ENCODE measurements at places on chromosomes 3 and 15.

DNA sequence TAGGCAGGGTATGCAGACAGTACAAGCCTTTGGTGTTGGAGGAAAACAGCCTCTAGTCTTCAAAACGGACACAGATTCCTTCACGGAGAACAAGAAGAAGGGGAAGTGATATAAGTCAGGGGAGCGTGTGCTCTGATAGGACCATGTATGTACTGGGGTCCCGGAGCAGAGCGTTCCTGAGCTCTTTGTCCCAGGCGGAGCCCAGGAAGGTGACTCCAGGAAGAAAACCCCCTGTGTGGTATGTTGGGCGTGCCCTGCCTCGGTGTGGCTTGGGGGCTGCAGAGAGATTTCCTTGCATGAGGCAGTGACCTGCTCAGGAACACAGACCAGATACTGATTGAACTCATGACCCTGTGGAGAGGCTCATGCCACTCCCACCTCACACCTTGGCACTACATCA lies 21.7 kb downstream of the MELTF start:
- no peak for DNase-seq

GRCh38 chr15:70545526-70545925 lies 217.8 kb downstream of the UACA start:
- DNase-seq = no peak

DNA sequence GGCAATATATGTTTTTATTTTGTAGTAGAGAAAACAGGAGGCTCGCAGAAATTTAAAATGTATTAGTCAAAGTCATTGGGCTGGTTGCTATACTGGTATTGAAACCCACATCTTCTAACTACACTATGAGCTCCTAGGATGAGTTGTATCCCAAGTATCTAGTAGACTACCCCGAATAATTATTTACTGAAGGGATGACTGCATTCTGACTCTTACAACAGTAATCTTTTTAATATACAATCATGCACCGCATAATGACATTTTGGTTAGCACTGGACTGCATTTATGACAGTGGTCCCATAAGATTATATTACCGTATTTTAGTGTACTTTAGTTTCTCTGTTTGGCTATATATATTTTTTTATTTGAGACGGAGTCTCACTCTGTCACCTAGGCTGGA lies 15.3 kb downstream of the PIGB start:
- no peak for DNase-seq

- no peak for DNase-seq
Measured at GRCh38 chr15:85691350-85692240, 103.1 kb downstream of the KLHL25 start.

DNA sequence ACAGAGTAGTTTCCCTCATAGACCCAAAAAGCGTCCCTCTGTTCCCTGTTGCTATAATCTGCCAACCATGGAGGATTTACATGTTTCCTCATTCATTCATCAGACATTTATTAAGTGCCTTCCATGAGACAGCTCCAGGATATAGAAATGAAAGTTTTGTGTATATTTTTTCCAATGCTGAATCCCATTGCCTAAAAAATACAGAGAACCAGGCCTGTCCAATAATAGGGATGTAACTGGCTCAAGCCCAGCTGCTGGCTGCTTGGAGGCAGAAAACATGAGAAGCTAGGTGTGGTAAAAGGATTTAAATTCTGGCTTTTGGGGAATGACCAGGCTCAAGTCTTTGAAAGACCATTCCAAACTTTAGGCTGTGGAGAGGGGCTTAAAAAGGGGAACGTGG lies 41.5 kb downstream of the RARB start:
- DNase-seq = no peak

- no peak for DNase-seq
Measured at GRCh38 chr3:99929745-99930139, 112.1 kb downstream of the CMSS1 start.

DNA sequence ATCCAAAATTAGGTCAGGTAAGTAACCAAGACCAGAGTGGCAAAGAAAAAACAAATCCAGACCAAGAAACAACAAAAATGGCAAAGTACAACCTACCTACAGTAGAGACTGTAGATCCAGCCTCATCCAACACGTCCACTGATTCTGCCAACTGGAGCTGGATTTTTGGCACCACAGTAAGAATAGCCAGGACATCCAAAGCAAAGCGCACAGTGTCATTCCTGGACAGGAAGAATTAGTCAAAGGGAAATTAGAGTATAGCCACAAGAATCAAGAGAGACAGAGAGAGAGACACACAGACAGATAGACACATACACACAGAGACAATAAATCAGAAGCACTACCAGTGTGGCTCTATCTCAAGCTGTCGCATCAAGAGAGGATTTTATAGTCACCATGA lies 31.1 kb downstream of the RBM15B start:
- DNase-seq = no peak

- DNase-seq = no peak
Measured at GRCh38 chr15:49438962-49439631, 16.1 kb downstream of the FGF7 start.

DNA sequence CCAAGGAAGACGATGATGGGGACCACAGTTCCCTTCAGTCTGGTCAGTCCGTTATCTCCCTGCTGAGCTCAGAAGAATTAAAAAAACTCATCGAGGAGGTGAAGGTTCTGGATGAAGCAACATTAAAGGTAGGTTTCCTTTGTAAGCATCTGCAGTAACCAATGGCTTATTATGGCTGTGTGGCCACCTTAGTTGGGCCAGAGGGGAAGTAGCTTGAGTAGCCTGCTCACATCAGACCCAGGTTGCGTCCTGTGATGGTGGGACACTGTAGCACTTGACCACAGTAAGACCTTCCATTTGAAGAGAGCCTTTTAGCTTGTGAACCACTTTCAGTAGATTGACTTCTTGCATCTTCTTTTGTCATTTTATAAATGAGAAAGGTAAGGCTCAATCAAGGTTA lies 22.6 kb downstream of the STARD5 start:
- DNase-seq = no peak

DNA sequence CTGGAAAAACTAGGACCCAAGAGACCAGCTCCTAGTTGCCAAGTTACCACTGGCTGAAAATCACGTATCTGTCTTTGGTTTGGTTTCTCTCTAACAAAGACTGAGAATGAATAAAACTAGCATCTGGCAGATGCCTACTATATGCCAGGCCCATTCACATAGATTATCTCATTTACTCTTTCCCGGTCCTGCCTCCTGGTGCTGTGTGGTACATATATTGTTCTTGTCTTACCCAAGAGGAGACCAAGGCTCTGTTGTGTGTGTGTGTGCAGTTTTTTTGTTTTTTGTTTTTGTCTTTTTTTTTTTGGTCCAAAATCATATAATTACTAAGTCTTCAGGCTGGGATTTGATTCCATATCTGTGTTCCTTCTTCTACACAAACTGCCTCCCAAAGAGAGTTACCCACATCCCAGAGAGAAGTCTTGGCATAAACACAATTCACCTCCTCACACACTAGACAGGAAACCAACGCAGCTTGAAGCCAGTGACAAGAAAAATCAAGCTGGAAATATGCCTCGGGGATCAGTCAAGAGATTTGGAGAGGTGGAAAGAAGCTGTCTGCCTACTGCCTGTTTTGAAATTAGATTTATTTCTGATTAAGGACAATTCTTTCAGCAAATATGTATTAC lies 891 bp downstream of the AHSG start:
- no peak for DNase-seq

- no peak for DNase-seq
Measured at GRCh38 chr3:193836918-193837317, 243.9 kb downstream of the OPA1 start.

DNA sequence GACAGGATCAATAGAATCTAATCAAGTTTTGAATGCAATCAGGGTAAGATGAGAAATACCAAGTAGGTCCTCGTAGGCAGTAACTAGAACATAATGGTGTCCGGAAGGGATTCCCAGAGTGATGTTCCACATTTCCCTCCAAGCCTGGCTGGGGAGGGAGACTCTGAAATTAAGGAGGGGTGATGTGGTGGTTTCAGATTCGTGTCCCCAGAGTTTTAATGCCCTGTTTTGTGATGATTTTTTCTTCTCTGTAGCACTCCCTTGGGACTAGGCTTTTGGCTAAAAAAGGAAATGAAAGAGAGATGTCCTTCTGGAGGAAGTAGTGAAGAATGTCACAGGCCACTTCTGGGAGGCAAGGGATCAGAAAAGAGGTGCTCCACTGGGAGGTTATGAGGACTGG lies 108.3 kb upstream of the CACNA2D3 start:
- no peak for DNase-seq

DNA sequence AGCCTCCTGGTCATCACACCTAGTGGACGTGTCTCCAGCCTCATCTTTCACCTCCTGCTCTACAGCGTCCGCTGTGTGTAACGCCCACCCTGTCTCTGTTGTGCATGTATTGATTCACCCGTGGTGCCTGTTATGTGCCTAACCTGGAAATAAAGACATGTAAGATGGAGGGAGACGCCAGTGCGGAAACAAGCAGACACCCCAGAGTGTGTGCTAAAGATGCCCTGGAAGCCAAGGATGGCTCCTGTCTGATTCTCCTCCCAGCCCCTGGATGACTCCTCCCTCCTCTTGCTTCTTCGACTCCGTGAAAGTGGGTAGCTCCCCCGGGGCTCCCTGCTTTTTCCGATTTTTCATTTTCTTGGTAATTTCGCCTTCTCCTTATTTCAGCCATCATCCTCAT lies 241.8 kb downstream of the ADAMTS17 start:
- DNase-seq = no peak

- DNase-seq = no peak
Measured at GRCh38 chr3:192986379-192986778, 68.7 kb upstream of the MB21D2 start.

DNA sequence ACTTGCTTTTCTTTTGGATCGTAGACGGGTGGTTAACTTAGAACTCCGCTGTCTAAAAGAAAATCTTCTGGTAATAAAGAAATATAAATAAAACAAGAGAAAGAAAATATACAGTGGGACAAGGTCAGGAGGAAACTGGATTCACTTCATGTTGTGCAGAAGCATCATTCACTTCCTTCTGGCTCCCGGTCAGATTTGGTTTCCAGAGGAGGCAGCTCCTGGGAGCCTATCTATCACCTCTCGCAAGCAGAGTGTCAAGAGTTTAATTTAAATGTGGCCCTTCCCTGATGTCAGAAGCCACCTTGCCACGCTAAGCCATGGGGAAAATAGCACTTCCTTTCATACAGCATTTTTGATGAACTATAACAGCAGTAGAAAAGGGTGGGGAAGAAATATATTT lies 139.1 kb downstream of the NSMCE3 start:
- DNase-seq = no peak

DNA sequence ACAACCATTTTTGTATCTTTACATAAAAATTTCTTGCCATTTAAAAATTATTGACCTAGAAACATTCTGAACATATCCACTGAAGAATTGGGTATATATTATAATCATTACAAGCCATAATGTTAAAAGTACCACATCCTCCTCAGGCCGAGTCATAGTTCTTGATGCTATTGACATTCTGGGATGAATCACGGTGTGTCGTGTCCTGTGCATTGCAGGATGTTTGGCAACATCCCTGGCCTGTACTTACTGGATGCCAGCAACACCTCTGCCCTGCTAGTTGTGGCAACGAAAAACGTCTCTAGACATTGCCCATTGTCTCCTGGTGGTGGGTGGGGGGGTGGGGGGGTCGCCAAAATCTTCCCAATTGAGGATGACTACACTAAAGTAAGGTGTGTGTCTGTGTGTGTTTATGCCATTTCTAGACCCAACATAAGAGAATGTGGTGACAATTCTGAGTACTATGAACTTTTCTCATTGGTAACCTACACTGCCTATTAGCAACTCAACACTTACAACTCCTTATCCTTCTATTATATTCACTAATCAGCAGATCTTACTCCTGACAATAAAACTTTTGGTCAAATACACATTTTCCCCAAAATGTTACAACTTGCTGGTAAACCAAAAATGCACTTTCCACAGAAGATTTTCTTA lies 471.6 kb downstream of the FOXP1 start:
- no peak for DNase-seq

GRCh38 chr3:81295906-81296577 lies 465.4 kb downstream of the GBE1 start:
- no peak for DNase-seq

GRCh38 chr3:176796371-176796770 lies 400.9 kb downstream of the TBL1XR1 start:
- no peak for DNase-seq

DNA sequence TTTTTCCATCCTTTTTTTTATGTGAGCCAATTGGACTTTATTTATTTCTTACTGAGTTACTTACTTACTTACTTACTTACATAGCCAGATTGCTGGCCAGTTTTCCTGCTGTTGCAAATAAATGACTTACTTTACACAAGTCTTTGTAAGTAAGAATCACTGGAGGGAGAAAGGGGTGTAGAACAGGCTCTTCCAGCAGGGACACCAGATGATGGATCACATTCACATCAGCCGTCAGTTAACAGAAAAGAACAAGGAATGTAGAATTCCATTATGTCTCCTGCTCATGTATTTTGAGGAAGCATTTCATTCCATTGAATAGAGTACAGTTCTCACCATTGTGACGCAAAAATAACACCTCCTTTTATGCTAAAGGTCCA lies 188.6 kb downstream of the FNDC3B start:
- no peak for DNase-seq

DNA sequence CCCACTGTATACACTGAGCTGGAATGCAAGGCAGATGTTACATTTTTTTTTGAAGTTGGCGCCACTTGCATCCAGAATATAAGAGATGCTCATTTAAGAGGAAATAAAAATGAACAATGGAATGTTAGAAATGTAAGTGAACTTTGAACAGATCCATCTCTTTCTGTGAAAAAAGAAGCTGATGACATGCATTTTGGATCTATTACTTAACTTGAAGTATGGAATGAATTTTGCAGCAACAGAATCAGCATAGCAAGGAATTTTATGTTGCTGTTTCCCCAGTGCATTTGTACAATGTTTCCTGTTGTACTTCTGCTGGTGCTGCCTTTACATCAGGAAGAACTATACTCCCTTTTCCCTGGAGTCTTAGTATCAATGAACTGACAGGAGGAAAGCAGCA lies 178.2 kb downstream of the LSAMP start:
- DNase-seq = no peak

DNA sequence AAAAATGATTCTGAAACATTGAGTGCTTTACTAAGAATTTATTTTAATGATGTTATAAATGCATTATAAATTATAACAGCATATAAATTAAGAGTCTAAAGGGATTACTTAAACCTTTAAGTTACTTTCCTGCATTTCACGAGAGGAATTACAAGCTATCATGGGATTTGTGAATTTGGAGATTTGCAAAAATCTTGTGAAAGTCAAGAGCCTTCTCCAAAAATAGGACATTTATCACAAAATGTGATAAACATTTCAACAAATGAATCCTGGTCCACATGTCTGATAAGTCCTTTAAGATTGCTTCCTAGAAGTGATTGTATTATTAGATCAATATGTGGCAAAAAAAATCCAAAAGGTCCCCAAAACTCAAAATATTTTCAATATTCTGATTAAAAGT lies 154.5 kb downstream of the ATP8B4 start:
- DNase-seq = no peak

DNA sequence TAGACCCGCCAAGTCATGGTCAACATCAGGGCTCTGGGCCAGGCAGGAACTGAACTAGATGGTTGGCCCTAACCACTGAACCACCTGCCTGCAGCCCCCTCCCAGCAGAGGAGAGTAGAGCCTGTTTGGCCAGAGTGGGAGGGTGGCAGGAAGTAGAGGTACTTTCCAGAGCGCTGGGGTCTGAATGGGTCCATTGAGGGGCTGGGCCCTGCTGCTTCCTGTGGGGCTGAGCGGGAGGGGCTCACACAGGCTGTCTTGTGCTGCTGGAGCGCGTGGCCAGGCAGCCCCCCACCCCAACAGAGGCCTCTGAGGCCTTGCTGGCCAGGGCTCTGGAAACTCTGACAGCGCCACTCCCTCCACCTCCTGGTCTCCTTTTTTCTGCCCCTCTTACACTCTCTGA lies 17.4 kb downstream of the CSPG4 start:
- no peak for DNase-seq

- no peak for DNase-seq
Measured at GRCh38 chr3:104198131-104198530, 1168.6 kb upstream of the ALCAM start.

All from nephron progenitor cell (in vitro differentiated cells).